ENCODE measurements at places on chromosomes 2 and 18. TPM values are rescaled to one million over a fixed set of nuclear protein-coding genes. Genes with fewer than 3 reads are reported as not detected.

GRCh38 chr2:60333264-60333663 lies 220.2 kb downstream of the BCL11A start:
- no peak for DNase-seq

The ELOA2 gene
- not detected for total RNA-seq

The LIMS4 gene
- 40.1 TPM for total RNA-seq

The ENOSF1 gene
- 24.5 TPM for total RNA-seq

- no peak for DNase-seq
Measured at GRCh38 chr18:56060967-56061541, 473.1 kb upstream of the TCF4 start.

DNA sequence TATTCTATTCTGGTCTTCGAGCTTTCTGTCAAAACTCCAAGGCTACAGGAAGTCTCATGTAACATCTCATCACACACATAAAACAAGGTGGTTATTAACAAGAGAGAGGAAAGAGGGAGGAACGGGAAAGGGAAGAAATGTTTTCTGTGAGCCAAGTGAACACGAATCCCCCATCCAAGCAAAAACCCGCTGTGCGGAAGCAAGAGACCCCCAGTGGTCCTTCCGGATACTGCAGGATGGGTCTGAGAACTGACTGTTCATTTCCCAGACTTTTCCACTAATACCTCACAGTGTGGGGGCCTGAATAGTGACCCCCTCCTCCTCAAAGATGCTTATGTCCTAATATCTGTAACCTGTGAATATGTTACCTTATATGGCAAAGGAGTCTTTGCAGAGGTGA lies 19.0 kb upstream of the DIPK1C start:
- DNase-seq = peak; percentile 24

DNA sequence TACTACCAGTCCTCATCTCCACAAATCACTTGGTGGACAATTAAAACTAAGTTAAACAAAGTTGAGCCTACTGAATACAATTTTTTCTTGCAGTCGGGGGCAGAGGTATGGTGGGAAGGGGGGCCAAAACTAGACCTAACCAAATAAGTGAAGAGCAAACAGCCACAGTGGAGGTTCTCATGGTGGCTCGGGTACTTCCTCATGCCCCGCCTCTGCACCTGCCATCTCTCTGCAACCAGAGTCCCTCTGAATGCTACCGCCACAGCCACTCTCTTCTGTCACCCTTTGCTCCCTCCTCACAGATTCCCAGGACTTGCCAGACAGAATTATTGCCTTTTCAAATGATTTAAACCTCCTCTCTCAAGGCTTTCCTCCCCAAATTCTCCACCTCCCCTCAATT lies 204.2 kb downstream of the TMEM247 start:
- DNase-seq = no peak

The NAT8 gene
- not detected for total RNA-seq

The REG1B gene
- total RNA-seq = not detected

GRCh38 chr18:48779462-48779861 lies 171.3 kb downstream of the SMAD7 start:
- no peak for DNase-seq

GRCh38 chr2:107684421-107684820 lies 142.3 kb upstream of the RGPD4 start:
- no peak for DNase-seq

DNA sequence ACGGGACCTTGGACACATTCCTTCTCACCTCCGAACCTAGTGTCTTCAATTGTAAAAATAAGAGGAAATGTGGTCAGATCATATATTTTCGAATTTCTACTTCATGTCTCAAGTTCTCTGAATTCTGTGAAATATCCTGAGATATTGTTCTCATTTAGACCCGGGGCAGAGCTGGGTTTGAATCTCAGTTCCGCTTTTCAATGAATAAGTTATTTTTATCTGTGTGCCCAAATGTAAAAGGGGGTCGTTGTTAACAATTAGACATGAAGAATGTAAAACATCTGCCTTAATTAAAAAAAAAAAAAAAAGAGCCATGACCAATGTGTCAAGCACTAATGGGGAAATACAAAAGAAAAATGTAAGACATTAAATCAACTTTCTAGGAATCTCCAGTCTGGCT lies 48.9 kb upstream of the BCL11A start:
- no peak for DNase-seq

- no peak for DNase-seq
Measured at GRCh38 chr2:212494418-212495020, 44.1 kb downstream of the ERBB4 start.

DNA sequence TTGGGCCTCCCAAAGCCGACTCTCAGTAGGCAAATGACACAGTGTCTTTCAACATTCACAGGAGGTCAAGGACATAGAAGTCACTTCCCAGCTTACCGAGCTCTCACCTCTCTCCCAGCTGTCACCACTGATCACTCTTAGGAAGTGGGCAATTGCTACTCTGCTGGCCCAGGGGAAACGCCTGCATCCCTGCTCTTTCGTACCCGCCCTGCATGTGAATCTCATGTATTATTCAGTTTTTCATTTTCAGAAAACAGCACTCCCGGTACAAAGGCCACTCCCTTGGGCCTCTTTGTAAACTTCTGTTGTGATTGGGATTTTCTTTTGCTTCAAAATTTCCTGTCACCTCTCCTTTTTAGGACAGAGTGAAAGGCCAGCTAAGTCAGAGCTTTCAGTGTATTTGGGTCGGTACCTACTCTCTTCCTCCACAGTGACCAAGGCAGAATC lies 15.4 kb downstream of the MRPL44 start:
- no peak for DNase-seq

- no peak for DNase-seq
Measured at GRCh38 chr18:59620381-59620780, 76.8 kb downstream of the CCBE1 start.

DNA sequence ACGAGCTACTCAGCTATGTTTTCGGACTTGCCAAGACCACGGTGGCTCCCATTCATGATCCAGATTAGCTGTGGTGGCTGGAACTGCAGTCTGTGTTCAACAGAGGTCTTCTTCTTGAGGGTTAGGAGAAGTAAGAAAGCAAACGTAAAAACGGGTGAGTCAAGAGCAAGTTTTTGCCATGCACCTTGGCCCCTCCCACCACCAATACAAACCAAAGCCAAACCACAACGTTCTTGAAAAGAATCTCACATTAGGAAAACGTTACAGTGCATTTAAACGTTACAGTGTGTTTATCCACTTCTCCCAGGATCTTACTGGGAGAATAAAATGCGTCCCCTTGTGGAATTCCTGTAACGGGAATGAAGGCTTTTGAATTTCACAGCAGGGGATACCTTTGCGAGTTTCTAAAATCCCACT lies 725 bp downstream of the FBXO48 start:
- DNase-seq = peak; percentile 46

DNA sequence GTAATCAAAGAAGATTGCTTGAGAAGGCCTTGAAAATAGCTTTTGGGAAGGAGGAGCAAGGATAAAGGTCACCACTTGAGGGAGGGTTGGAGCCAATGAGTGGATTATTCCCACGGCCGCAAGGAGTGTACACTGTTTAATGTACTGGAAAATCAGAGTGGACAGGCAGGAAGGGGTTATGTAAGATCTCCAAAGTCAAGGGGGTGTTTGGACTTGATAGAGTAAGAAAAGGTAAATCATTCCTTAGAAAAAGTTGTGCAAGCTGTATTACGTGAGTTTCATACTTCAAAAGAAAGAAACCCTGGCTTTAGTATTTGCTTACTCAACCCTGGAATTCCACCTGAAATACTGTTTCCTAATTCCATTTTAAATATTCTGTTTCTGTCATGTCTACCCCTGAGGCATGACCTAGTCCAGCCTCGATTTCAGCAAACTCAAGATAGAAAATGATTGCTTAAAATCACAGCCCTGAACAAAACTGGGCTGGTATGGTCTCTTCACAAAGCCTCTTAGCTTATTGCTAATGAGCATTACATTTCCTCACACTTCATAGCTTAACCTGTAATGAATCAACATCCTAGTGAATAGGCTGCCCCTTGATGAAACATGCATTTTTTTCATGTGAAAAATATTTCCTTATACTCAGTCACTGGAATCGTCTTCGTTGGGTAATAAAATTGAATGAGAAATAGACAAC lies 1.1 kb downstream of the MREG start:
- peak; percentile 19 for DNase-seq

The MEIS1 gene
- 1.3 TPM for total RNA-seq

The LDLRAD4 gene
- total RNA-seq = 15.9 TPM

DNA sequence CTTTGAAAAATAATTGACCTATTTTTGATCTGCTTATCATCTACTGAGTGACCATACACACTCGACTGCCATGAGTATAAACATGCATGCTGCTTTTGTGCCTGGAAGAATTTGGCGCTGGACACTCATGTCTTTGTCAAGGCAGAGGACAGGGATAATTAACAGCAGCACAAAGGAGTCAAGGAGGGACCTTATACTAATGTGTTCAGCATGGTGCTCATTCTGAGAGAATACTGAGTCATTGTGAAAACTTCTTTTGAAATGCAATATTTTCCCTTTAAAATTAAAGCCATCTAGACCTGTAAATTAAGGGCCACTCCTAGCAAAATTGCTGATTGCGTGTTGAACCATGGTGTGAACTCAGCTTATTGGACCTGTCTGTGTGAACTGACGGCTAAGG lies 116.3 kb downstream of the ZNF532 start:
- DNase-seq = no peak

The DOCK10 gene
- 4.1 TPM for total RNA-seq

The SP5 gene
- not detected for total RNA-seq

GRCh38 chr2:148103946-148104345 lies 83.1 kb downstream of the MBD5 start:
- no peak for DNase-seq

GRCh38 chr2:72892506-72893173 lies 5.4 kb downstream of the SPR start:
- DNase-seq = peak; percentile 88

- DNase-seq = no peak
Measured at GRCh38 chr2:17104454-17104853, 413.8 kb downstream of the RAD51AP2 start.

GRCh38 chr2:199144546-199144945 lies 313.2 kb downstream of the SATB2 start:
- no peak for DNase-seq

GRCh38 chr2:74587664-74588277 lies 33.3 kb downstream of the DOK1 start:
- peak; percentile 82 for DNase-seq

DNA sequence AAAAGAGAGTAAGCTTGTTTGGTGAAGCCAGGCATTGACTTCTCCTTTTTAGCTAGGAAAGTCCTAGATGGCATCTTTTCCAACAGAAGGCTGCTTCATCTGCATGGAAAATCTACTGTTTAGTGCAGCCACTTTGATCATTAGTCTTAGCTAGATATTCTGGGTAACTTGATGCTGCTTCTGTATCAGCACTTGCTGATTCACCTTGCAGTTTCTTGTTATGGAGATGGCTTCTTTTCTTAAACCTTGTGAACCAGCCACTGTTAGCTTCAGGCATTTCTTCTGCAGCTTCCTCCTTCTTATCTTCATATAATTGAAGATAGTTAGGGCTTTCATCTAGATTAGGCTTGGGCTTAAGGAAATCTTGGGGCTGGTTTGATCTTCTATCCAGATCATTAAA lies 639.7 kb downstream of the TDRD15 start:
- DNase-seq = no peak

GRCh38 chr2:6352906-6353515 lies 512.7 kb downstream of the CMPK2 start:
- no peak for DNase-seq

Measured in dermis blood vessel endothelial cell (primary cell).